ENCODE measurements at places on chromosomes 5 and 9. TPM values are rescaled to one million over a fixed set of nuclear protein-coding genes. Genes with fewer than 3 reads are reported as not detected.

DNA sequence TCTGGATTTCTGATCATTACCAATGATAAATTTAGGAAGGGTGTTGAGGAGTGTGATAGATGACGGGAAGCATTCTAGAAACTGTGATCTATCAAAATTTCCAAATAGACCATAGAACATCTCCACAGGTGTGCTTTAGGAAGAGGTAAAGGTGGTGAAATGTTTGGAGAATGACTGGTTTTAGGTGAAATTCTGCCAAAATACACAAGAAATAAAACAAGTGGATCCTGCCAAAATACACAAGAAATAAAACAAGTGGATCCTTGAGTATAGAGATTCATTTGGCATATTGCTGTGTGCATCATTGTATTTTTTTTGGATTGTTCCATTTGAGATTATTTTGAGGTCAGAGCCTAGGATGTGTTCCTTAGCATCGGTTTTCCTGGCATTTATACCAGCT is 88.3 kb upstream of the CTNND2 start:
- no peak for DNase-seq

DNA sequence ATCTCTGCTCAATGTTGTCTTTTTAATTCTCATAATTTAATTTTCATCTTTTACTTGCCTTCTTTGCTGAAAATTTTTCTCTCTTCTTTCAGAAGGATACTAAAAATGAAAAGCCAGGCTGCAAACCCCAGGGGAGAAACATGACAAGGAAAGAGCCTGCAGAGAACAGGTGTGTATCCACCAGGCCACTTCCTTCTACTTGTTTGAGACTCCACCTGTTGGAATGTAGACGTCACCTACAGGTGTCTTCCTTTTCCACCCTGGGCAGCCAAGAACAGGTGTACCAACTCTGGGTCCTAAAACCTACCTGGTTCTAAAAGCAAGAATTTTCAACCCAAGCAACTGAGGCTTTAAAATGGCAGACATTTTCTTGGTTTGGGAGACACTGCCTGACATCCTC is 166.8 kb downstream of the ATP10B start:
- DNase-seq: no peak

The SPATA6L gene
- 0.28 TPM for total RNA-seq

The CARD6 gene
- total RNA-seq: 4.2 TPM

The CARTPT gene
- not detected for total RNA-seq

The CKMT2 gene
- total RNA-seq: 0.28 TPM

The IFNA21 gene
- not detected for total RNA-seq

The NCBP1 gene
- 46.4 TPM for total RNA-seq

GRCh38 chr5:178551059-178551458 is 39.1 kb downstream of the COL23A1 start:
- peak; percentile 36 for DNase-seq

DNA sequence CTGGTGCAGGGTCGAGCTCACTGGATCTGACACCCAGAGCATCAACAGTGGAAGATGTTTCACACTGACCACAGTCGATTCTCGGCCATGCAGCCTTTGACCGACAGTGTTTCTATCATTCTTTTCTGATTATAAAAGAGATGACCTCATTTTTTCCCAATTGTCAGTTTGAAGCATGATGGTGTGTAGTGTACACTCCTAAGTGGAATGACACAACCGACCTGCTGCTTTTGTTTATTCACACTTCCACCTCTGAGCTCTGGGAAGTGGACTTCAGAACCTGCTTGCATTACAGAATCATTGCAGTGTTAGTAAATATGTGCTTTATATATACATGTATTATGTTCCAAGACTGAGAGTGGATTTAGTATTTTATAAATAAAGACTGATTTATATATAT is 128.6 kb downstream of the IRX2 start:
- no peak for DNase-seq

DNA sequence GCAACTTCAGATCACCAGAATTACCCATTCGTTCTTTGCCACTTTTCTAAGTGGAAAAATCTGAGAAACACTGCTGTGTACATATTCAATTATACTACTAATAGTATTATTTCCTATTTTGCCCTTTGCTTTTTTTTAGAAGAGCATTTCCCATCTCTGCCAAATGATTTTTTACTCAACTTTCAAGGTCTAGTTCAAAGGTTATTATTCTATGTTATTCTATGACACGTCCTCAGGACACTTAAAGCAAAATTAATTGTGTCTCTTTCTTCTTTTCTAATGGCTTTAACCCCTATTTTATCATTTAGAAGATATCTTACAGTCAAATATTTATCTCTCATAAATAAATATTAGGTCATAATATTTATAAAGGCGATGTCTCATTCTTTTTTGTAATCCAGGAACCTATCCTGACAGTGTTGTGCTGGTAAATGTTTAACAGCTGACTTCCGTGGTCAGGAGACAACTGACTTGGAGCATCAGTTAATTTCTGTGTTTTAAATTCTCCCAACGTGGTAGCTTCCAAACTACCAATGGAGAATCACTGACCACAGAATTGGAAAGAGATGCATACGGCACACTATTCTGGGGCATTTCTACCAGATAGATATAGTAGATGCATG is 375.2 kb downstream of the ARRDC3 start:
- DNase-seq: no peak

DNA sequence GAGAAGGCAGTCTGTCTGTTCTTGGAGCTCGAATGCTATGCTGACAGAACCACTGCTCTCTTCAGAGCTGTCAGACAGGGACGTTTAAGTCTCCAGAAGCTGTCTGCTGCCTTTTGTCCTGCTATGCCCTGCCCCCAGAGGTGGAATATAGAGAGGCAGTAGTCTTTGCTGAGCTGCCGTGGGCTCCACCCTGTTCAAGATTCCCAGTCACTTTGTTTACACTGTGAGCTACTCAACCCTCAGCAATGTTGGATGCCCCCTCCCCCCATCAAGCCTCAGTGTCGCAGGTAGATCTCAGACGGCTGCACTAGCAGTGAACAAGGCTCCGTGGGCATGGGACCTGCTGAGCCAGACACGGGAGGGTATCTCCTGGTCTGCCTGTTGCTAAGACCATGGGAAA is 344.2 kb downstream of the TMEM161B start:
- no peak for DNase-seq

DNA sequence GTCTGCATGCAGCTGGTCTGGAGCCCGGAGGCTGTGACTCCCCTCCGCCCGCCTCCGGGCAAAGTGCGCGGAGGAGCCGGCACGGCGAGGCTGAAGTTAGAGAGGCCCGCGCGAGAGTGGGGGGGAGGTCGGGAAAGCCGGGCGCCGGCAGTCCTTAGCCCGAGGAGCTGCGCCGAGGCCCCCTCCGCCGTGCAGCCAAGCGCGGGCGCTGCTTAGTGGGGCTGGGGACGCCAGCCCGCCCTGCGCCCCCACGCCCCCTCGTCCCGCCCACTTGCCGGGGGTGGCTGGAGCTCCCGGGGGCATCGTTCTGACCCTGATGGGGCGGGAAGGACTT is 403 bp downstream of the NINJ1 start:
- no peak for DNase-seq

GRCh38 chr5:124511791-124512190 is 234.6 kb downstream of the ZNF608 start:
- peak; percentile 59 for DNase-seq

DNA sequence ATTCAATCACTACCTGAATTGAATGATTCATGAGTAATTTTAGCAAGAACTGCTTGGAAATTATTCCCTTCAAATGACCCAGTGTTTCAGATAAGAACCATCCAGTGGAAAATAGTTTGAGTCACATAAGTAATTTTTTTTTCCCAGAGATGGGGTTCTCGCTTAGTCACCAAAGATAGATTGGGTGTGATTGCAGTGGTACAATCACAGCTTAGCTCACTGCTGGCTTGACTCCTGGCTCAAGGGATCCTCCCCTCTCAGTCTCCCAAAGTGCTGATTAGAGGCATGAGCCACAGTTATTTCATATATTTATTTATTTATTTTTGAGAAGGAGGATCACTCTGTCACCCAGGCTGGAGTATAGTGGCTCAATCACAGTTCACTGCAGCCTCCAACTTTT is 574.5 kb upstream of the ARRDC3 start:
- peak; percentile 56 for DNase-seq

The PPP1R26 gene
- 3.8 TPM for total RNA-seq

- no peak for DNase-seq
These were observed 69.1 kb downstream of the OTP start for GRCh38 chr5:77569409-77569808.

DNA sequence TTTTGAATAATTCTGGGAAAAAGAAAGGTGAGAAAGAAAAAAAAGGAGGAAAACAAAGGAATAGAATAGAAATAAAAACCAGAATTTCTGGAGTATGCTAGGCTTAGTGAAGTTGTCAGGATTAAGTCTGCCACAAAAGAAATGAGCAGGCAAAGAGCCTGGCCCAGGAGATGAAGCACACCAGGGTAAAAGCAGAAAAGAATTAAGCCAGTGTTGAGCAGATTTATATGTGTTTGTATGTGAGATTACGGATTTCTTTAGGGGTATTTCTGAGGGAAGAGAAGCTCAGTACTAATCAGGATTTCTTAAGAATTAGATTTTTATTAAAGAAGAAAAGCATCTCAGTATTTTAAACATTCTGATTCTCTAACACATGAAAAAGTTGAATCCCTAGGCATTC is 74.5 kb downstream of the MRPS27 start:
- no peak for DNase-seq

The SPINK7 gene
- total RNA-seq: not detected

The NSMF gene
- total RNA-seq: 7.7 TPM

The PPP3R2 gene
- not detected for total RNA-seq

The ZNF483 gene
- 1.4 TPM for total RNA-seq

DNA sequence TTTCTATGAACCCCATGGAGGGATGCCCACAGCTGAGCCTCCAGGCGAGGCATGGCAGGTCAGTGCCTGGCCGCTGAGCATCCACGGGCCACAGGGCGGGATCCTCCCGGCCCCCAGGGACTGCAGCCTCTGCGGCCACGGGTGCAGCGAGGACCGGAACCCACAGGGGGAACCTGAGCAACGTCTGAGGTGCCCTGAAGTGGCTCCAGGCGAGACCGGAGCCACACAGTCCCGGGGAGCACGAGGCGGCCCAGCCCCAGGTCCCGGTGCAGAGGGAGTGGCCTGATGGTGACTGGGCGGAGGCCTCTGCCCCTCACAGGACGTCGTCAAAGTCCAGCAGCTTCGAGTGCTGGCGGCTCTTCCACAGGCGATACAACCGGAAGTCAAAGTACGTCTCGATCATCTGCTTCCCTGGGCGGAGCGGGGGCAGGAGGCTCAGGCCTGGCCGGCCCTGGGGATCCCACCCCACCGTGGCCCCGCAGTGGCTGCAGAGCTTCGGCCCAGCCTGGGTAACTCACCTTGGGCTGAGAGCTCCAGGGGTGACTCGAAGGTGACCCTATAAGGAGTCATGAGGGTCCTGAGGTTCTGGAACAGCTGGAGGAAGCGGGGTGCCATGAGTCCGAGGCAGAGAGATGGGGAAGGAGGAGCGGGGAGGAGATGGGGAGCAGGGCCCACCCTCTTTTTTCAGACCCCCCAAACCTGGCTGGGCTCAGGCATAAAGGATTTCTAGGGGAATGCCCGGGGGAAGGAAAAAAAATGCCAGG is 8.1 kb upstream of the ENTPD8 start:
- DNase-seq: no peak

The F12 gene
- total RNA-seq: 0.56 TPM

DNA sequence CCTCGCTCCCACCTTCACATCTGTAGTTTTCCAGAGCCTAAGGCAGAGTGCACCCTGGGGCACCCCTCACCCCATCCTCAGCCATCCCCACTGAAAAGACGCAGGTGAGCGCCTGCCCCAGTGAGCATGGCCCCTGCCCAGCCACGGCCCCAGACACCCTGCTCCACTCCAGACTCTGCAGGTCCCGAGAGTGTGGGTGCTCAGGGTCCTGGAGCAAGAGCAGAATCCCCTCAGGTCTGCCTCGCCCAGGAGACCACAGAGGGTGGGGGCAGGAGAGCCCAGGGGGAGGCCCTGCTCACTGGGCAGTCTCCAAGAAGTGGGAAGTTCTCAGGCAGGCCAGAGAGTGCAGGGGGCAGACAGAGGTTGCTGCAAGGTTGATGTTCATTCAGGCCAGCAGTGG is 158.6 kb upstream of the PPP1R26 start:
- DNase-seq: no peak

The OLFM1 gene
- total RNA-seq: 0.36 TPM

DNA sequence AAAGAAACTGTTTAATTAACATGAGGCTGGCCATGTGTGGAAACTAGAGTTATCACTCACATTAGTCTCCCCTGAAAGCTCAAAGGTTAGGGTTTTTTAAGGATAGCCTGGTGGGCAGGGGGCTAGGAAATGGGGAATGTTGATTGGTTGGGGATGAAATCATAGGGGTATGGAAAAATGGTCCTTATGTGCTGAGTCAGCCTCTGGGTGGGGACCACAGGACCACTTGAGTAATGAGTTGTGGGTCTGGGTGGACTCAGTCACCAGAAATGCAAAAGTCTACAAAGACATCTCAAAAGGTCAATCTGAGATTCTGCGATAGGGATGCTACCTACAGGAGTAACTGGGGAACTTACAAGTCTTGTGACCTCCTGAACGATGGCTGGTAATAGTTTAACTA is 362.8 kb downstream of the DMAC1 start:
- no peak for DNase-seq

DNA sequence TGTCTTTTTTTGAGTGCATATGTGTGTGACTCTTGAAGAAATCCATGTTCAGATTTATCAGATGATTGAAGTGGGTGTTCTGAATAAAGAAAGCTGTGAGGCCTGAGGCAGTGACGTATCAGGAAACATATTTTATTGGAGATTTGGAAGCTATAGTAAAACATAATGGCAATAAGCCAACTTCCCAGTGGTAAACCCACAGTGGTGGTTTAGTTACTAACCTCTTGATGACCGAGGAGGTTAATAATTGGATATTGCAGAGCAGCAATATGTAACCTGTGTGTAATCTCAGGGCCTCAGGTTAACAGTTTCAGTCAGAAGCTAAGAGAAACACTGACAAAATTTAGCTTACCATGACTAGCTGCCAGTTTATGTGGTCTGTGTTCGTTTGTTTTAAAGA is 6.9 kb downstream of the RGMB start:
- no peak for DNase-seq

DNA sequence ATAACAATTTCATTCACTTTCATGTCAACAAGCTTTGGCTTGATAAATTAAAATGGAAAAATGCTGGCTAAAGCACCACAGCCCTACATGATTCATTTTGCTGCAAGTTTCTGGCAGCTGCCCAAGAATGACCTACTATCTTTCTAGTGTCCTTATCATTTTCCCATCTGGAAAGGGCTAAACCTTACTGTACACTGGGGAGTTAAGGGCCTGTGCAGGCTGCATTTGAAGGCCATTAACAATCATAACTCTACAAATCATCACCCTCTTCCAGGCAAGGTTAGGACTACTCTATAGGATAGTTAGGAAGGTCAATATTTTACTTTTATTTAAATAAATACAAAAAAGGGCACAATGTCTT is 579.7 kb upstream of the ZNF608 start:
- DNase-seq: peak; percentile 88

All from IMR-90 (cell line).